ENCODE measurements at places on chromosomes 11 and 22.

- DNase-seq, result no peak
These were observed 47.7 kb downstream of the TRIOBP start for GRCh38 chr22:37744589-37744988.

- DNase-seq, result no peak
These were observed 274.7 kb downstream of the MN1 start for GRCh38 chr22:27526901-27527300.

DNA sequence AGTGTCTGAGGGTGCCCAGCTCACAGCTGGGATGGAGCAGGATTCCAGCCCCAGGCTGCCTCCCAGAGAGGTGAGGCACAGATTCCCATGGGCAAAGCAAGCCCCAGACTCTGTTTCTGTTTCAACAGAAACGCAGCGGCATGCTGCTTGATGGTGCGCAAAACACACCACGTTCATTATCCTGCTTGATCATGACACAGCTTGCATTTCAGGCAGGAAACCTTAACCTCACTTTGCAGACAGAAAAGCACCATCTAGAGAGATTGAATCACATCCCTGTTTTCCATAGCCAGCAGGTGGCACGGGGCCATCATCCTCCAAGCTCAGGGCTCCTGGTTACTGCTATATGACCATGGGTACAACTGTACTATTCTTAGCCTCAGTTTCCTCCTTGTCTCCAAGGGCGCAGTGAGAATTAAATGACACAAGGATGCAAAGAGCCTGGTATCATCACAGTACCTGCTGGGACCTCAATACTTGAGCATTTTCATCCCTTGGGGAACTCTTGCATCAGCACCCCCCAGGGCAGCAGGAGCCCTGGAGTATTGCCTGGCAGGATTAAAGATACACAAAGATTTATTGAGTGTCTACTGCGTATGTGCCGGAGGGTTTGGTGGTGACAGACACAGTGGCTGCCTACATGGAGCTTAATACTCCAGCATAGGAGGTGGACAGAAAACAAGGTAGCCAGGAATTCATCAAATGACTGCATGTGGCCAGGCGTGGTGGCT, 110.0 kb downstream of the TP53I11 start:
- DNase-seq, result no peak

DNA sequence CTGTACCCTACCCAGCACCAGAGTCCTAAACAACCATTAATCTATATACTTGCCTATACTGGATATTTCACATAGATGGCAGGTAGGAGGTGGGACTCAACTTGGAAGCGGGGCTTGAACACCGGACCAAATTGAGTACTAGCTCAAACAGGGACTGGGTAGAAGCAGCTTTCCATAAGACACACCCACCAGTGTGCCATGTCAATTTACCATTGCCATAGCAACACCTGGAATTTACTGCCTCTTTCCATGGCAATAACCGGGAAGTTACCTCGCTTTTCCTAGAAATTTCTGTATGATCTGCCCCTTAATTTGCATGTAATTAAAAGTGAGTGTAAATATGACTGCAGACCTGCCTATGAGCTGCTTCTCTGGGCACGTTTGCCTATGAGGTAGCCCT, 38.6 kb upstream of the CUL5 start:
- no peak for DNase-seq

DNA sequence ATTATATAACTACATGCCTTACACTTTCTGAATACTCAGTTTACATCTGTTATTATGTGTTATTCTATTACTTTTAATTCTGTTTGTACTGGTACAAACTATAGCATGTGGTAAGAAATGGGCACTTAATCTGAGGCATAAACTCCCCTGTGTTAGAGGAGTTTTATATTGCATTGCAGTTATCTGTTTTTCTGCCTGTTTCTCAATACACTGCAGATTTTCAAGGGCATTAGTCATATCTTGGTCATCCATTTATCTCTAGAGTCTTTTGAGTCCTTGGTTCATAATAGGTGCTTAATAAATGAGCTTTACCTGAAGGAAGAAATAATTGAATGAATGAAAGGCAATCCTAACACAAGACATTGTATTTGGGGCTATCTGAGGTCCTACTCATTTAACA, 182.9 kb upstream of the CTSC start:
- no peak for DNase-seq

DNA sequence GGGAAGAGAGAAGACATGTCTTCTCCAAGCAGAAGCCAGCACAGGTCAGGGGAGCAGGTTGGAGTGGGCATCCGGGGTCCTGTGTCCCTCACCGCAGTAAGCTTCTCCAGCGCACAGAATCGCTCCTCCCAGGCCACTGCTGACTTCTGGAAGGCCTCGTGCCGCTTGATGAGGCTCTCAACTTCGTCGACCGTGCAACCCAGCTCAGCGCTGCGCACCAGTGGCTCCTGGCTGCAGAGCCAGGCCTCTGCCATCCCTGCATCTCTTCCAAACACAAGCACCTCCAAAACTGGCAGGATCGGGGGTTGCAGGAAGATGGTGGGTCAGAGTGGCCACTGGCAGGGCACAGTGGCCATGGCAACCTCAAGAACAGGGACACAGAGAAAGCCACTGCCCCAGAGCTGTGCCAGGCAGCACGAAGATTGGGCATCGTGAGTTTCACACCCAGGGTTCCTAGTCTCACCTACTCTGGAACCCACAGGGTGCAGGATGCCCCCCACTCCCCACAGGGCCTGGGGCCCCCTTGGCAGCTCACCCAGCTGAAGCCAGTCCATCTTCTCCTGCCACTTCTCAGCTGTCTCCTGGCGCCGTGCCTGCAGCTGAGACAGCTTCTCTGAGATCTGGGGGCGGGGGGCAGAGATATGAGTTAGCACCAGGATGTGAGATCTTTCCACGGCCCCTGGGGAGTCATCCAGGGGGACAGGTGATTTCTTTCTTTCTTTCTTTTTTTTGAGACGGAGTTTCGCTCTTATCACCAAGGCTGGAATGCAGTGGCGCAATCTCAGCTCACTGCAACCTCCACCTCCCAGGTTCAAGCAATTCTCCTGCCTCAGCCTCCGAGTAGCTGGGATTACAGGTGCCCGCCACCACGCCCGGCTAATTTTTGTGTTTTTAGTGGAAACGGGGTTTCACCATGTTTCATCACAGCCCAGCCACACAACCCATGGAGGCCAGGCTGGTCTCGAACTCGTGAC, 11.2 kb upstream of the RBM4B start:
- DNase-seq, result no peak

DNA sequence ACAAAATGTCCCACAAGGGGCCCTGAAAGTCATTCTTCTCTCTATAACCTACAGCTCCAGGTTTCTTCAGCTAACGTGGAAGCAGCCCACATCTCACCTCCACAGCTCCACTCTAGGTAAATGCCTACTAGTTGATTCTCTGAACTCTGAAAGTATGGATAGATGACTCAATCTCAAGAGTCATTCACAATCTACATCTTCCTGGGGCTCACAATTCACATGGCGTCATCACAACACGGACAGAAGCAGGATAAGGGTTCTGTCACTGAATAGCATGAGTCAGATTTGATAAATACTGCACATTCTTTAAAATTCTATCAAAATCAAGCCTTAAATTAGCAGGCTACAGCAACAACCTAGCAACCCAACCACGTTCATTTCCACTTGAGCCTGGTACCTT, 96.3 kb downstream of the PLEKHA7 start:
- no peak for DNase-seq

DNA sequence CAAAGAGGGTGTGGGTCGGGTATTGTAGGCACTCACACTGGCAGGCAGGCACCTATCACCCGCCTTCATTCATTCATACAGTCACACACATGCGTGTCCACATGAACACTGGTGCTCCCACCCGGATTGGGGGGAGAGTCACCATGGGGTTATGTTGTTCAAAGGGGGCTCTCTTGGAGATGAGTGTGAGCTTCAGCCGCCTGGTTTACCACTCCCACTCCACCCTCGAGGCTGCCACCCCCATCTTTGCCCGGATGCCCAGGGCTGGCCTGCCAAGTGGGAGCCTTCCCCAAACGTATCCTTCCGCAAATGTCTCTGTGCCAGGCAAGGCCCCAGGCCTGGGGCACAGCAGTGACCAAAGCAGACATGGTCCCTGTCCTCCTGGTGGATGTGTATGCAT, 22.6 kb downstream of the MRGPRD start:
- no peak for DNase-seq

DNA sequence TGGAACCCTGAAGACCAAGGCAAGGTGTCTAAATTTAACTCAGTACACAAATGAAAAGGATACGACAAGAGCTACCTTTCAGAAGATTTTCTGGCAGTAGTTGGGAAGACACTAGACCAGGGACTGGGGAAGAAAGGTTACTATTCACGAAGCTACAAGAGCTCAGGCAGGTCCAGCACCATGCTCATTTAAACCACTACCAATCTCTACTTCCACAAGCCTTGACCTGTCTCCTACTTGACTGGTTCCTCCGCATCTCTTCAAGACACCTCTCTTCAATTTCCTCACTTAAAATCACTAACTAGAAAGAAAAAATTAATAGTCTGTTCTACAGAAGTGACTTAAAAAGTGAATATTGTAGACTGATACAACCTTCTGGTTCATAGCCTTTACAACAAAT, 22.9 kb downstream of the TCF20 start:
- DNase-seq, result no peak

GRCh38 chr11:94635072-94635471, 67.9 kb downstream of the PIWIL4 start:
- DNase-seq, result no peak

DNA sequence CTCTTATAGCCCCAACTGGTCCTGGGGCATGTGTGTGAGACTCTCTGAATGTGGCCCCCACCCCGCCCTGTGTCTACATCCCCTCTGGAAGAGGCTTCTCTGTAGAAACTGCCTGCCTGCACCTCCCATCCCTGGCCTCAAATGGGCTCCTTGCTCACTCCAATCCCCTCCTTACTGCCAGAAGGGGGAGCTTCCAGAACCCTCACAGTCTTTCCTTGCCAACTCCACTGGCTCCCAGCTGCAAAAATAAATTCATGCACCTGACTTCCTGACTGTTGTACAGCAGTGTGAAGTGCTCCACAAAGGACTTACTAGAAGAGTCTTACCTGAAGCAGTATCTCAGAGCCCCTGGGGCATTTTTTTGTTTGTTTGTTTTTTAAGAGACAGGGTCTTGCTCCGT, 15.2 kb upstream of the SERPIND1 start:
- DNase-seq, result no peak

DNA sequence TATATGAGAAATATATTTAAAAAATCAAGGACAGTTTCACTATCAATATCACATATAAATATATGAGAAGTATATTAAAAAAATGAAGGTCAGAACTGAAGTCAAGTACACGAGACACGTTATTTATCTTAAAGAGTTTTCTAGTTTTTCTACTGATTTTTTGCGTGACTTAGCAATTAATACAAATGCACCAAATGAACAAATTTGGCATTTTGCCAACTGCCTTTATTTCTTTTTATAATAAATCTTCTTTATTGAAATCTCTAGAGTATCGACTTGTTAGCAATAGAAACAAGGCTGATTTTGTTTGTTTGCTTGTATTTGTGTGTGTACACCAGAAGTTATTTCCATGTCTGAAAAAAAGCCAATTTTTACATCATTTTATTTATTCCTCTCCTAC, 1684.7 kb upstream of the RAG2 start:
- DNase-seq, result no peak

- DNase-seq, result no peak
These were observed 80.9 kb downstream of the TRIM29 start for GRCh38 chr11:120057028-120057330.

DNA sequence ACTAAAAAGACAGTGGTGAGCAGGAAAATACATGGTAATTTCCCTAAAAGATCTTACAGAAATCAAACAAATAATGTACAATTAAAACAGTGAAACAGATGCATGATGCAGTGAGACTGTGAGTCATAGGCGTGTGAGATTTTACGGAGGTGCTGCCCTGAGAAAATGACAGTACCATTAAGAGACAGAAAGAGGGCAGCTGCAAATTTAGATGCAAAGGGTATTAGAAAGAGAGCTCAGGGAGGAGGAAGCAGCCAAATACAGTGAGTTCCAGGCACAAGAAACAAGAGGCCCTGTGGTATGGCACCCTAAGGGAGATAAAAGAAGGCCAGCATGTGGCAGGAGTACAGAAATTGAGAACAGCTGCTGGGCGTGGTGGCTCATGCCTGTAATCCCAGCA, 88.5 kb upstream of the FIBIN start:
- peak; percentile 16 for DNase-seq

DNA sequence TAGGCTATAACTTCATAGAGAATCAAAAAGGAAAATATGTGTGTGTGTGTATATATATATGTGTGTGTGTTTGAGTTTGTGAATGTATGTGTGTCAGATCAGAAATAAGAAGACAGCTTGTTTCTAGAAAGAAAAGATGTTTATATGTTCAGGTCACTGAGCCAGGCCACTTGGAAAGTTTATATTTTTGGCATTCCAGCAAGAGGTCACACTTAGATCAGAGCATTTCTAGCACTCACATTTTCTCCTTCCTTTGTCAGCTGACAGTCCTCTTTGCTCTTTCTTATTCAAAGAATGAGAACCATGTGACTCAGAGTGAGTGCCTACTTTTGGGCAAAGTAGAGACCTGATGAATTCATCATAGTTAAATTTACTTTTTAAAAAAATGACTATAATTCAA, 22.9 kb downstream of the RAB38 start:
- no peak for DNase-seq

DNA sequence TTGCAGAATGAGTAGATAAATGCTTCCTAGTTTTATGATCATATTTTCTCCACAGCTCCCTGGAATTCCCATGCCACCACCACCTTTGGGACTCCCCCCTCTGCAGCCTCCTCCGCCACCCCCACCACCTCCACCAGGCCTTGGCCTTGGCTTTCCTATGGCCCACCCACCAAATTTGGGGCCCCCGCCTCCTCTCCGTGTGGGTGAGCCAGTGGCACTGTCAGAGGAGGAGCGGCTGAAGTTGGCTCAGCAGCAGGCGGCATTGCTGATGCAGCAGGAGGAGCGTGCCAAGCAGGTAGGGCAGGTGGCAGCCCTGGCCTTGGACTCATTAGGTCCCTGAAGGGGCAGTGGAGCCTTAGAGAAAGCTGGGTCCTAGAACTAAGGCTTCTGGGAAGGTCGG, 2.9 kb downstream of the SF3B2 start:
- DNase-seq, result no peak

DNA sequence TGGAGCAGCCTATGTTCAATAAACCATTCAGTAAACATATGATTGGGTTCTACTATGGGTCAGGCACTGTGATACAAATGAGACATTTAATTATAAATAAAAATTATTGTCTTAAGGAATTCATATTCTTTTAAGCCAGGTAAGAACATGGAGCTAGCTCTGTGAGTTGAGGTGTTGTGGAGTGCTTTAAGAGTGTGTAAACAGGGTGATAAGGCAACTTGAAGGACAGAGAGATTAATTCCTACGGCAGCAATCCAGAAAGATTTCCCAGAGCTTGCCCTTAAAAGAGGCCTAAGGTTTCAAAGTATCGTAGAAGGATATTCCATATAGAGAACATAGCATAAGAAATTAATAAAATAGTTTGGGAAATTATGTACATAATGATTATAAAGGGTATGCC, 126.4 kb upstream of the FAT3 start:
- DNase-seq, result no peak

GRCh38 chr22:23836692-23837495, 1.9 kb downstream of the DERL3 start:
- DNase-seq, result no peak

GRCh38 chr22:43319661-43320486, 23.3 kb downstream of the SCUBE1 start:
- DNase-seq, result no peak
